Right renal pelvis (tissue), 4 donors: ENCODE measurements at places on chromosomes 5 and 9. TPM values are rescaled to one million over a fixed set of nuclear protein-coding genes. Genes with fewer than 3 reads are reported as not detected.

GRCh38 chr9:102054811-102055210 lies 316.4 kb upstream of the GRIN3A start:
- DNase-seq: no peak

- no peak for DNase-seq
Observed at GRCh38 chr5:52457810-52458209, 329.9 kb upstream of the ITGA1 start.

- DNase-seq: no peak
Observed at GRCh38 chr9:120308495-120308894, 271.5 kb downstream of the CDK5RAP2 start.

DNA sequence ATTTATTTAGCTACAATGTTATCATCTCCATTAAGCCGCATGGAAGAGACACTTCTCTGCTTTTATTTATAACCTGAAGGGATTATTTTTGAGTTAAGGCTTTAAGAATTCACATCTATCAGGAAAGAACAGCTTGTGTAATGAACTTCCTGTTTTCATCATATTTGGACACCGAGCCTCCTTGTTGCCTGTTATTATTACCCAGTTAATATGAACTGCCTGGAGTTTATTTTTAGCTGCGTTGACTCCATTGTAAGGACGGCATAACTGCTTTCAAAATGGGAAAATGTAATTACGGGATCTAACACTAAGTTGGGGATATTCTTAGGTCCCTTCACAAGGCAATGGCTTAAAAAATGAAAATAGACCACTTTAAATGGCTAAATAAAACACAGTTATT lies 89.0 kb upstream of the NR4A3 start:
- no peak for DNase-seq

GRCh38 chr5:132695956-132696355 lies 22.2 kb downstream of the IL4 start:
- DNase-seq: no peak

Gene ATOX1
- polyA plus RNA-seq: 107 TPM

Gene NSUN2
- 55.2 TPM for polyA plus RNA-seq

Gene ANKRD31
- polyA plus RNA-seq: 0.51 TPM
